T-helper 2 cell treated with Interferon-gamma antibody and Interleukin-4, amounts not matched to agents 5 μg/mL and 100 μg/mL, for 36 hours (primary cell): ENCODE measurements at places on chromosomes 16 and 17.

GRCh38 chr17:17580662-17581470 is 10.6 kb downstream of the PEMT start:
- DNase-seq = no peak

- DNase-seq = no peak
These were observed 22.1 kb downstream of the VAC14 start for GRCh38 chr16:70778901-70779309.

DNA sequence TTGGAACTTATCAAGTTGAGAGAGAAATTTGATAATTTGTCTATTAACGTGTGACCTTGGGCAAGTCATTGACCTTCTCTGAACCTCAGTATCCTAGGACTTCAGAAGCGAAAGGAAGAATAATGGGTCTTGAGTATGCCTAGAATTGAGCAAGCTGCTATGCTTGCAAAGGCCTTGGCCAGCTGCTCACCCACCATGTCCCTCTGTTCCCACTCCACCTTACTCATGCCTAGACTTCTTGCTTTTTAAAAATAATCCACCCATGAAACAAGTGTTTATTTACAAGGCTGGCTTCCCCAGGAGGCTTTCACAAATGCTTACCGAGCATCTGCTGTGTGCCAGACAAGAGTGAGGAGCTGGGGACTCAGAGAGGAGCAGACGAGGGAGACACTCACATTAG is 590.6 kb downstream of the MAF start:
- no peak for DNase-seq

DNA sequence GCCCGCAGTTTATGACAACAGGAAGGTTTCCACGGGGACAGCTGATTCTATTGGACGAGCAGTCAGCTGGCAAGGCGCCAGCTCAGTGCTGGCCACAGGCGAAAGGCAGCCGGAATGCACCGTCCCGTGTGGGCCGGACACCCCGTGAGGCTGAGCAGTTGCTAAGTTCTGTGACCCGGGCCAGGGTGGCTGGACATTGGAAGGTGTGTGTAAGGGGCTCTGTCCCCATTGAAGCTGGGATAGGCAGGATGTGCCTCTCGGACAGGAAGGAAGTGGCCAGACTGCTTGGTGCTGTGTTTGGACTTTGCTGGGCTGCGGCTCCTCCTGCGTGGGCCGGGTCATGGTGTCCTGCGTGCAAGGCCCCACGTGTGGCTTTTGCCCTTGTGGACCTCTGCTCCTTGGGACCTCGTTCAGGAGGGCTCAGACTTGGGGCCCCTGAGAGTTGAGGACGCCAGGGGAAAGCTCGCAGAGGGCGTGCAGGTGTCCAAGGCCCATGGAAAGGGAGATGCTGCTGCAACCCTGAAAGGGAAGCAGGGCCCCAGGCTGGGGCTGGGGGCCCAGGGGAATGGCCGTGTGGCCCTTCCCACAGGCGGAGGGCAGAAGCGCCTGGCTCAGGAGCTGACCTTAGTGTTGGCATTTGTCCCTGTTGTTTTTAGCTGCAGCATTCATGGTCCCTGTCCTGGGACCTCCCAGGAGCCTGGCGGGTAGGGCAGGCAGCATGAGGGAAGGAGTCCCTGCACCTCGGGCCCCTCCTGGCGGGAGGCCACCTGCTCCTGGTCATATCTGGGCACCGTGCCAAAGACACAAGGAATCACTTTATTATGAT is 10.0 kb downstream of the BAIAP2 start:
- DNase-seq = no peak

DNA sequence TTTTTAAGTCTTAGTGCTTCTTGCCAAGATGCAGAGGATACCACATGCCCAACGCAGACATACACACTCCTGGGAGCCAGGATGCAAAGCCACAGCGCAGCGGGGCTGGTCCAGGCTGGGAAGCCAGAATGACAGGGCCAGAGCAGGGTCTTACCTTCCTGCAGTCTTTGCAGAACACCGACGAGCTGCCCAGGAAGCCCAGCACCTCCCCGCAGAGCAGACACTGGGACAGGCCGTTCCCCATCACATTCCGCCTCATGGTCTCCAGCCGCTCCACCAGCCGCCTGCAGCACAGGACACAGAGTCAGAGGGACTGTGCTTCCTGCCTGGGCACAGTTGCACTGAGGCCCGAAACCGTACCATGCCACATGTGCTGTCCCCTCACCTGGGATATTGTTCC is 33.3 kb downstream of the RPH3AL start:
- DNase-seq = no peak

- no peak for DNase-seq
These were observed 1.2 kb upstream of the CBLN1 start for GRCh38 chr16:49282690-49283375.

DNA sequence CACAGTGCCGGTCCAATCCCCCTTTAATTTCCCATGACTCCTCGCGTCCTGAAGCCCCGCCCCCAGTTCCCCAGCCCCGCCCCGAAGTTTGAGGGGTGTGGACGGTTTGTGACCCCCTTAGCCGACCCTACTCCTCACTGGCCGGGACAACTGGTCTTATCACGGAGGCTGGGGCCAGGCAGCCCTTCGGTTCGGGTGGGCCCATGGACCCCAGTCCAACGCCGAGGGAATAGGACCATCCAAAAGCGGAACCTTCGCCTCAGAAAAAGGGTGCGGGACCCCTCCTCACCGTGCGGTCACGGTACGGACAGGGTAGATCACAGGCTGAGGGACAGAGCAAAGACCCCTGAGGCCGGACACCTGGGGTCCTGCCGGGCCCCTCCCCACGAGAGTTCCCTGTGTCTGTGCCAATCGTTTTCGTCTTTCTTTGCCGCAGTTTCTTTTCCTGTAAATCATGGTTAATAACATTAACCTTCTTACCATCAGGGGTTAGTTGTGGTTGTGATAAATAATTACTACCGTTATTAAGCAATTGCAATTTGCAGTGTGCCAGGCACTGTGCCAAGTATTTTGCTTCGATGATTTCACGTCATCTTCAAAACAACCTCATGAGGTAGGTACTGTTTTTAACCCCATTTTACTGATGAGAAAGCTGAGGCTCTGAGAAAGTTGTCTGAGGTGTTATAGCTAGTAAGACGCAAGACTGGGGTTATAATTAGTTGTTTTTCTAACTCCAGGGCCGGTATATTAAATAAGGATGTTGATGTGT is 543 bp downstream of the TMUB2 start:
- DNase-seq = no peak

GRCh38 chr17:56047331-56047730 is 105.9 kb upstream of the ANKFN1 start:
- no peak for DNase-seq

GRCh38 chr17:51435641-51436091 is 175.3 kb downstream of the UTP18 start:
- no peak for DNase-seq

DNA sequence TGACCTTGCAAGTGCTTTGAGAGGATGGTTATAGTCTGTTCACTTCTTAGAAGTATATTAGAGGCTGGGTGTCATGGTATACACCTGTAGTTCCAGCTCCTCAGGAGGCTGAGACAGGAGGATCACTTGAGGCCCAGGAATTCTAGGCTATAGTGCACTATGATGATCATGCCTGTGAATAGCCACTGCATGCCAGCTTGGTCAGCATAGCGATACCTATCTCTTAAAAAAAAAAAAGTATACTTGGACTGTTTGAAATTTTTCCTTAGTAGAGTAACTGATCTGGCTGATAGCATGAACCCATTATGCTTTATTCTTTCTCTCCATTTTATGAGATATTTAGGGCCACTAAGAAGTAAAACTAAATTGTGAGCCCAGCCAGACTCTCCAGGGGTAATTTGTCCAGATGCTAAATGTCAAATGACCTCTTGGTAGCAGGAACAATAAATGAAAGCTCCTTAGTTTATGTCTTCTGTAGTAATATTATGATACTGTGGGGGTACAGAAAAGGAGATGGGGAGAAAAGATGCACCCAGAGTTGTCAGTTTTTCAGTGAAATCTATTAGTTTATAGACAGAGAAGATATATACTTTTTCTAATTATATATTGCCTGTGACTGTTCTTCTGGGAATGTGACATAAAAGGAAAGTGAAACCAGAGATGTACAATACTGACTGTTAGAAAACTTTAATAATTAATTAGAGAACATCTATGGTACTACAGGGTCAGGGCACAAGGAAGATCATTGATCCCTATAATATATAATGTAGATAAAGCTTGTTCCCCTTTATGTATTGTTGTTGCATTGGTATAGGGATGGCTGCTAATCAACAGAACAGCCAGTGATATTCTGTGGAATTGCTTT is 335.3 kb upstream of the TBX2 start:
- no peak for DNase-seq

GRCh38 chr16:8959921-8960787 is 3.6 kb downstream of the USP7 start:
- DNase-seq = peak; percentile 23

DNA sequence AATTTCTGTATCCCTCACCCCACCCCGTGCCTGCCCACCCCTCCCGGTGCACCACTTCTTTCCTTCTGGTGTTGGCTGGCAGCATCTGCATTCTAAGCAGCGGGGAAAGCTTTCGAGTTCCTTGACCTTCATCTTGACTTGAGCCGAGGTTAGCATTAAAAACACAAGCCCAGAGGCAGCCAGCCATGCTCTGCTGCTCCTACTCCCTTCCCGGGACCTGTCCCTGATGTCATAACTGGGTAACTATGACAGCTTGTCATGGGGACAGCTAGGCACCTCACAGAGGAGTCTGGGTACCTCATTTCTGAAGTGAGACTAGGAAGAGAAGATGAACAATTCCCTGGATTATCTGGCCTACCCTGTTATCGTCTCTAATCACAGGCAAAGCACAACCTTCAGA is at the start of gene CFAP97D1:
CFAP97D1 (plus strand) TSS at position 301 of the 400 bp plus-strand sequence; CDS start at position 329, 28 bp downstream.
- no peak for DNase-seq

DNA sequence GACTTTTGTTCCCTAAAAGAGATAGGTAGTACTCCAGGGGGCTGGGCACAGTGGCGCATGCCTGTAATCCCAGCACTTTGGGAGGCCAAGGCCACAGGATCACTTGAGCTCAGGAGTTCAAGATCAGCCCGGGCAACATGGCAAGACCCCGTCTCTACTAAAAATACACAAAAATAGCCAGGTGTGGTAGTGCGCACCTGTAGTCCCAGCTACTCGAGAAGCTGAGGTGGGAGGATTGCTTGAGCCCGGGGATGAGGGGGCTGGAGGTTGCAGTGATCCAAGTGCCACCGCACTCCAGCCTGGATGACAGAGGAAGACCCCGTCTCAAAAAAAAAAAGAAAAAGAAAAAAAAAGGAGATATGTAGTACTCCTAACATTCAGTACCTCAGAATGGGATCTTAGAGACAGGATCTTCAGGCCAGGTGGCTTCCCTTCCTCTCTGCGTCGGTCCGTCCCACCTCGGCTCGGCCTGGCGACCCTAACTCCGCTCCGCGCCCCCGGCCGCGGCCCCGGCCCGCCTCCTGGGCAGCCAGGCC is 89.6 kb downstream of the CDC27 start:
- DNase-seq = no peak
